Activated naive CD8-positive, alpha-beta T cell treated with anti-CD3 and anti-CD28 coated beads, Interleukin-2, amount 10 ng/mL, durations not matched to agents 7 days and 5 days (primary cell): ENCODE measurements at places on chromosomes 6 and 20.

- H3K27me3 ChIP-seq, result peaks cover 4% of the 10 kb centered on the region
- DNase-seq, result no peak
- H3K4me3 ChIP-seq, result no peak overlapping the region
- H3K27ac ChIP-seq, result no peak overlapping the region
- H3K36me3 ChIP-seq, result no peaks in the 10 kb centered on the region
- peaks cover 3% of the 10 kb centered on the region for H3K4me1 ChIP-seq
Measured at GRCh38 chr6:44681761-44682160, 294.3 kb downstream of the CDC5L start.

DNA sequence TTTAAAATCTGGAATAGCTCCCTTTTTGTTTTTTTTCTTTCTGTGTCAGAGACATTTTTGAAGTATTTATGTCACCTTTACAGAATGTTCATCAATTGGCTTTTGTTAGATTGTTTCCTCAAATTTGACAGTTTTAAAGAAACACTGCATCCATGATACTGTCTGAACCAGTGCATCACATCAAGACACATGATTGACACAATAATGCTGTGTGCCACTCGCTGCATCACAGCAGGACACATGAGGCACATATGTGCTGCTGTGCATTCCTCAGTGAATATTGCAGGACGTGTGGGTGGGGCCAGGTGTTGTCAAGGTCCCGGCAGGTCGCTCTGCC is 37.4 kb downstream of the ERMARD start:
- peaks cover 11% of the 10 kb centered on the region for H3K4me1 ChIP-seq
- H3K4me3 ChIP-seq, result no peak overlapping the region
- H3K27ac ChIP-seq, result no peak overlapping the region
- DNase-seq, result no peak
- H3K36me3 ChIP-seq, result peaks cover 5% of the 10 kb centered on the region

DNA sequence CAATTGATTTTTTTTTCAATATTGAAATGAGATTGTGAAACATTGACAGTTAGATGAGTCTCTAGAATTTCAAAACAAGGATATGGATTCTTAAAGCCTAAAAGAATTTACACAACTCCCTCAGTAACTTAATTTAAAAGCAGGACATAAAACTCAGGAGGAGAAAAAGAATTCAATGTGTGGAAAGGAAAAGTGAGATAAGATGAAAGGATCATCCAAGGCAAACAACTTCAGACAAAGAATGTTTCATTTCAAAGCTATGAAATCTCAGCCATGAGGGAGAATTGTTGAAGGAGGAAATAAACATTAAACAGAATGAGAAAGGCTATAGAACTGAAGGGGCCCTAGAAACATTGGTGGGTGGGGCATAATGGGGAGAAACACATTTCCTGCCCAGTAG is 191.7 kb upstream of the NOX3 start:
- H3K4me1 ChIP-seq, result peaks cover 3% of the 10 kb centered on the region
- H3K4me3 ChIP-seq, result no peak overlapping the region
- no peaks in the 10 kb centered on the region for H3K36me3 ChIP-seq
- no peak overlapping the region for H3K27ac ChIP-seq
- DNase-seq, result no peak

DNA sequence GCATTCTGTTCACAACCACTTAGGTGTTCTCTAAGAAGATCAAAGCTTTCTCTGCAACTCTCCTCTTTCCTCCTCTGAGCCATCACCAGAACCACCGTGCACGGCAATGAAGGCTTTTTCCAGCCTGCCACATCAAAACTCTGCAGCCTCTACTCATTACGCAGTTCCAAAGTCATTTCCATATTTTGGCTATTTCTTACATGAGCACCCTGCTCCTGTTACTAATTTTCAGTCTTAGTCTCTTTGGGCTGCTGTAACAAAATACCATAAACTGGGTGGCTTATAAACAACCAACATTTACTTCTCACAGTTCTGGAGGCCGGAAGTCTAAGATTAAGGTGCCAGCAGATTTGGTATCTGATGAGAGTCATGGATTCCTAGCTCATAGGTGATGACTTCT is 70.4 kb upstream of the THBS2 start:
- H3K27me3 ChIP-seq, result peaks cover 11% of the 10 kb centered on the region
- H3K36me3 ChIP-seq, result no peaks in the 10 kb centered on the region
- no peaks in the 10 kb centered on the region for H3K4me1 ChIP-seq

DNA sequence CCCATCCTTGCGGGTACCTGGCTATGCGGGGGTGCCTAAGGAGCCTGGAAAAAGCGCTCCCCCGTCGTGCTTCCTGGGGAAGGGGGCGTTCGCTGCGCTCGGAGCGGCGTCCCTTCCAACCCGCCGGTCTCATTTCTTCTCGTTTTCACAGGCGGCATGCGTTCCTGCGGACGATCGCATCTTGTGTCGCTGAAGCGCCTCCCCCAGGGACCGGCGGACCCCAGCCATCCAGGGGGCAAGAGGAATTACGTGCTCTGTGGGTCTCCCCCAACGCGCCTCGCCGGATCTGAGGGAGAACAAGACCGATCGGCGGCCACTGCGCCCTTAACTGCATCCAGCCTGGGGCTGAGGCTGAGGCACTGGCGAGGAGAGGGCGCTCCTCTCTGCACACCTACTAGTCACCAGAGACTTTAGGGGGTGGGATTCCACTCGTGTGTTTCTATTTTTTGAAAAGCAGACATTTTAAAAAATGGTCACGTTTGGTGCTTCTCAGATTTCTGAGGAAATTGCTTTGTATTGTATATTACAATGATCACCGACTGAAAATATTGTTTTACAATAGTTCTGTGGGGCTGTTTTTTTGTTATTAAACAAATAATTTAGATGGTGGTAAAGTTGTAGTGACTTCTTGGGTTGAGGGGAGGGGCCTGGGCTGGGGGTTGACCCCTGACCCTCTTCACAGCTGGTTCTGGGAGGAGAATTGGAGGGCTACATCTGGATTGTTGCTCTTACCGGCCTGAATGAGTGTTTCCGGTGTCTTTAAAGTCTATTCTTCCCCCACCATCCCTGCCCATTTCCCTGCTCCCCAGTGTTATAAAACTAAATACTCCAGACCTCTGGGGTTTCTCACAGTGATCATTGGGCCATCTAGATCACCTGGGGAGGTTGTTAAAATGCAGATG is 1.1 kb downstream of the ID1 start:
- H3K27ac ChIP-seq, result no peak overlapping the region
- H3K36me3 ChIP-seq, result no peaks in the 10 kb centered on the region
- H3K4me3 ChIP-seq, result peak overlapping the region; percentile 84
- H3K27me3 ChIP-seq, result peaks cover 72% of the 10 kb centered on the region
- no peak for DNase-seq

DNA sequence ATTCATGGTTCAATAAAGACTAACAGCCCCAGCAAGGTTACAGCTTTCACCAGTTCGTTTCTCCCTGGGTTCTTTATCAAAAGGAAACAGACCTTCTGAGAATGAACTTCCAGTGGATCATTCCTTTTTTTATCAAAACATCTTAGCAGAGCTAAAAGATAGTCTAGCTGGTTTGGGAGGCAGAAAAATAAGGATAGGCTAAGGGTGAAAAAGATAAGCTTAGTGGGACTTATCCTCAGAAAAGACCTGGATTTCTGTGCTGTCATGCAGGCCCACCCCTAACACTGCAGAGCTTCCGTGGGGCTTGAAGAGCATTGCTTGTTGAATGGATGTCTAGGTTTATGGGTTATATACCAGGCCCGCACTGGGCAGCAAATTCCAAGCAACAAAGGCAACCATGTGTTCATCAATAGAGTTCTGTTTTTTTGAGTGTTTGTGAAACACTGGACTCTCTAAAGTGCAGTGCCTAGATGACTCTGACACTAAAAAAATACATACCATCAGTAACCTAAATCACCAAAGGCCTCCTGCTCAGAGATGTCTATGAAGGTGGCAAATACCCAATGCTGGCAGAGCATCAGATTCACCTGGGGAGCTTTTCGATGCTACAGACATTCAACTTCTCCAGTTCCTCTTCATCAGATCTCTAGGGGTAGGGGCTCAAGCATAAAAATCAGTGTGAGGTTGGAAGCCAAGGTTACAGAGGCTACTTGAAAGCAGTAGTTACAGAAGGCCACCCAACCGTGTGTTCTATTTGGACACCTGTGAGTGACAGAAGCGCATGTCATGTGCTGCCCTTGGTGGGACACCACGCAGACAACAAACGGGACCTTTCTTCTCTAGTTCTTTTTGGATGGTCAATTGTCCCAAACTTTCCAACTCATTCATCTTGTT is 53.0 kb downstream of the TNFAIP3 start:
- no peak for DNase-seq
- H3K36me3 ChIP-seq, result peaks cover 3% of the 10 kb centered on the region
- no peaks in the 10 kb centered on the region for H3K27me3 ChIP-seq
- H3K4me1 ChIP-seq, result peaks cover 3% of the 10 kb centered on the region
- no peak overlapping the region for H3K27ac ChIP-seq

- no peak for DNase-seq
- H3K4me3 ChIP-seq, result no peak overlapping the region
- H3K27me3 ChIP-seq, result no peaks in the 10 kb centered on the region
- no peak overlapping the region for H3K27ac ChIP-seq
- H3K4me1 ChIP-seq, result no peaks in the 10 kb centered on the region
Measured at GRCh38 chr6:102553214-102553613, 1159.7 kb downstream of the GRIK2 start.

GRCh38 chr6:27157459-27158315 is 89.8 kb upstream of the PRSS16 start:
- H3K27ac ChIP-seq, result peak overlapping the region; percentile 70
- no peaks in the 10 kb centered on the region for H3K36me3 ChIP-seq
- no peaks in the 10 kb centered on the region for H3K27me3 ChIP-seq
- peak overlapping the region; percentile 69 for H3K4me3 ChIP-seq
- DNase-seq, result peak; percentile 78
- peaks cover 43% of the 10 kb centered on the region for H3K4me1 ChIP-seq
